ENCODE measurements at places on chromosomes 13 and 19. TPM values are rescaled to one million over a fixed set of nuclear protein-coding genes. Genes with fewer than 3 reads are reported as not detected.

GRCh38 chr19:31340042-31341025 is 8.9 kb downstream of the TSHZ3 start:
- H3K4me1 ChIP-seq = peaks cover 29% of the 10 kb centered on the region
- H3K36me3 ChIP-seq = no peaks in the 10 kb centered on the region
- DNase-seq = peak; percentile 29

DNA sequence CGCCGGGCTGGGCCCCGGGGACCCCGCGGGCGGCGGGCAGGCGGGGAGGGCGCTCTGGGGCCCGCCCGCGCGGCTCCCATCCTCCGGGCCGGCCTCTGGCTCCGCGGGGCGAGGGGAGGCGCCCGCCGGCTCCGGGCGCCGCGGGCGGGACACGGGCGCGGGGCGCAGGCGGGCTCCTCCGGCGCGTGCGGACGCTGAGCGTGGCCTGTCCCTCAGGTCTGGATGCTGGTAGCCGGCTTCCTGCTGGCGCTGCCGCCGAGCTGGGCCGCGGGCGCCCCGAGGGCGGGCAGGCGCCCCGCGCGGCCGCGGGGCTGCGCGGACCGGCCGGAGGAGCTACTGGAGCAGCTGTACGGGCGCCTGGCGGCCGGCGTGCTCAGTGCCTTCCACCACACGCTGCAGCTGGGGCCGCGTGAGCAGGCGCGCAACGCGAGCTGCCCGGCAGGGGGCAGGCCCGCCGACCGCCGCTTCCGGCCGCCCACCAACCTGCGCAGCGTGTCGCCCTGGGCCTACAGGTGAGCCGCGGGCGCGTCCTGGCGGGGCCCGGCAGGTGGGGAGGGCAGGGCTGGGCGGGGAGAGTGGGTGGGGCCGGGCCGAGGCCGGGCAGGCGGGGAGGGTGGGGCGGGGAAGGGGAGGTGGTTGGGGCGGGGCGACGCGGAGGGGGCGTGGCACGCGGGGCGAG is 420 bp downstream of the IL17D start:
- H3K4me1 ChIP-seq = peaks cover 13% of the 10 kb centered on the region
- H3K4me3 ChIP-seq = peak overlapping the region; percentile 58
- H3K27me3 ChIP-seq = peaks cover 21% of the 10 kb centered on the region
- H3K27ac ChIP-seq = no peak overlapping the region
- H3K36me3 ChIP-seq = no peaks in the 10 kb centered on the region

- peak; percentile 89 for DNase-seq
- peaks cover 3% of the 10 kb centered on the region for H3K27me3 ChIP-seq
- H3K4me1 ChIP-seq = peaks cover 9% of the 10 kb centered on the region
- H3K36me3 ChIP-seq = no peaks in the 10 kb centered on the region
- peak within 1 kb of the TSS; percentile 82 for H3K27ac ChIP-seq
Observed at GRCh38 chr19:12035220-12036172, at the start of gene ZNF433. Gene ZNF433 (minus strand): TSS chr19:12035679. CDS start chr19:12035539, 140 bp downstream.

OLFM4 gene
- not detected for total RNA-seq

DNA sequence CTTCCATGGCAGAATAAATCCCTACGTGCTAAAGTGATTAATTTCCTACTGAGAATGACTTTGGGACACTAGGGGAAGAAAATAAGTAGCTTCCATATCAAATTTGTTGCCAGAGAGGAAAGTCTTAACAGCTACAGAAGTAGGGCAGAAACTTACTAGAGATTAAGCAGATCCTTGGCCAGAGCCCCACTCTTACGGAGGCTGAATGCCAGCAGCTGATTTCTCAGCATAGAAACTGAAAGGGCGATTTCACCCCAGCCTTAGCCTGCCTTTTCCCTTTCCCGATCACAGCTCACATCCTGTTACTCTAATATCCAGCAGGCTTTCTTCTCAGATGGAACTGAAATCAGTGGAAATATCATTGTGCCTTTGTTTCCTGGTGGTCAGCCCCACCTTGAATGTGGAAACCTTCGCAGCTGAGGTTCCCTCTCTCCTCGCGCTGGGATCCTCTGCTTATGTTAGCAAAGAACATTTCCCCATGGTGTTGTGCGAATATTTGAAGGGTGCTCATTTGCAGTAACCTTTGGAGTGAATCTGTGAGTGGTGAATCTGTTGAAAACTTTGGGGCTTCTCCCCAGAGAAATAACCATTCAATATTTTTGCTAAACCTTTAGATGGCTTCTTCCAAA is 8.4 kb downstream of the FAM124A start:
- peaks cover 28% of the 10 kb centered on the region for H3K27me3 ChIP-seq
- no peak overlapping the region for H3K4me3 ChIP-seq
- H3K4me1 ChIP-seq = no peaks in the 10 kb centered on the region
- no peaks in the 10 kb centered on the region for H3K36me3 ChIP-seq
- no peak overlapping the region for H3K27ac ChIP-seq
- no peak for DNase-seq

GRCh38 chr13:109785141-109785891 is 1.1 kb downstream of the IRS2 start:
- no peaks in the 10 kb centered on the region for H3K27me3 ChIP-seq
- peak; percentile 72 for DNase-seq
- H3K4me3 ChIP-seq = peak overlapping the region; percentile 49
- peaks cover 24% of the 10 kb centered on the region for H3K4me1 ChIP-seq

- no peak overlapping the region for H3K27ac ChIP-seq
- peaks cover 17% of the 10 kb centered on the region for H3K27me3 ChIP-seq
- no peaks in the 10 kb centered on the region for H3K4me1 ChIP-seq
Observed at GRCh38 chr19:55766466-55766865, 2.5 kb upstream of the RFPL4AL1 start.

- H3K36me3 ChIP-seq = no peaks in the 10 kb centered on the region
- no peak overlapping the region for H3K27ac ChIP-seq
- DNase-seq = no peak
- H3K4me3 ChIP-seq = no peak overlapping the region
Observed at GRCh38 chr19:29278716-29279115, 65.8 kb upstream of the UQCRFS1 start.

WTIP gene
- 1.0 TPM for total RNA-seq

DNA sequence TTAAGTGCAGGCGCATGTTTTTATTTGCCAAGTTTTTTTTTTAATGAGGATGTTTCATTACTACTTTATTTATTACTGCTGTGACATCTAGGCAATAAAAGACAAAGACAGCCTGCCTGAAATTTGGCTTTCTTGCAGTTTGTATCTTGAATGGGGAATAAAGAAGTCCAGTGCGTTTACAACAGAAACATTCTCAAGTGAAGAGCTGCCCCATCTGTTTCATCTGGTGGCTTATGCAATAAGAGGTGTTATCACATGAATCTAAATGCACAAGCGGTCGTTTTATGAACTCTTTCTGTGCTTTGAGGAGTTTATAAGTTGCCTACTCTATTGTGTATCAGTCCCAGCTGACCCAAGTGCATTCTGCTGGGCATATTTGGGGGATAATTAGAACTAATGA is 12.6 kb upstream of the MAB21L1 start:
- H3K36me3 ChIP-seq = no peaks in the 10 kb centered on the region
- no peak for DNase-seq
- no peak overlapping the region for H3K27ac ChIP-seq
- H3K27me3 ChIP-seq = peaks cover 2% of the 10 kb centered on the region
- no peak overlapping the region for H3K4me3 ChIP-seq

DNA sequence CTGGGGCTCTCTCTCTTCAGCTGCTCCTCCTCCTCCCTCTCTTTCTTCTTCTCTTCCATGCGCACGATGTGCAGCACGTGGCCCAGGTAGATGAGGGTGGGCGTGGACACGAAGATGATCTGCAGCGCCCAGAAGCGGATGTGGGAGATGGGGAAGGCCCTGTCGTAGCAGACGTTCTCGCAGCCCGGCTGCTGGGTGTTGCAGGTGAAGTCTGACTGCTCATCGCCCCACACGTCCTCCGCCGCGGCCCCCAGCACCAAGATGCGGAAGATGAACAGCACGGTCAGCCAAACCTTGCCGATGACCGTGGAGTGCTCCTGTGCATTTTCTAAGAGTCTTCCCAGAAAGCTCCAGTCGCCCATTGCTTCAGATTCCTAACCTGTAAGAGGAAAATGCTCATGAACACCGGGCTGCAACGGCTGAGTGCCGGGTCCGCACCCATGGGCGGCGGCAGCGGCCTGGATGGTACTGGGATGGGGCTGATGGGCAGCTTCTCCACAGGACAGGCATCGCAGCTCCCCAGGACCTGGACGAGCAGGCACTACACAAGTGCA is 17.8 kb downstream of the GJA3 start:
- H3K27ac ChIP-seq = no peak overlapping the region
- H3K4me1 ChIP-seq = no peaks in the 10 kb centered on the region
- no peak for DNase-seq
- H3K36me3 ChIP-seq = no peaks in the 10 kb centered on the region
- peaks cover 38% of the 10 kb centered on the region for H3K27me3 ChIP-seq

GRCh38 chr19:47469363-47469700 is 2.4 kb downstream of the SLC8A2 start:
- no peak overlapping the region for H3K4me3 ChIP-seq
- no peaks in the 10 kb centered on the region for H3K36me3 ChIP-seq
- DNase-seq = no peak
- H3K27me3 ChIP-seq = peaks cover 49% of the 10 kb centered on the region
- peaks cover 14% of the 10 kb centered on the region for H3K4me1 ChIP-seq
- no peak overlapping the region for H3K27ac ChIP-seq

DNA sequence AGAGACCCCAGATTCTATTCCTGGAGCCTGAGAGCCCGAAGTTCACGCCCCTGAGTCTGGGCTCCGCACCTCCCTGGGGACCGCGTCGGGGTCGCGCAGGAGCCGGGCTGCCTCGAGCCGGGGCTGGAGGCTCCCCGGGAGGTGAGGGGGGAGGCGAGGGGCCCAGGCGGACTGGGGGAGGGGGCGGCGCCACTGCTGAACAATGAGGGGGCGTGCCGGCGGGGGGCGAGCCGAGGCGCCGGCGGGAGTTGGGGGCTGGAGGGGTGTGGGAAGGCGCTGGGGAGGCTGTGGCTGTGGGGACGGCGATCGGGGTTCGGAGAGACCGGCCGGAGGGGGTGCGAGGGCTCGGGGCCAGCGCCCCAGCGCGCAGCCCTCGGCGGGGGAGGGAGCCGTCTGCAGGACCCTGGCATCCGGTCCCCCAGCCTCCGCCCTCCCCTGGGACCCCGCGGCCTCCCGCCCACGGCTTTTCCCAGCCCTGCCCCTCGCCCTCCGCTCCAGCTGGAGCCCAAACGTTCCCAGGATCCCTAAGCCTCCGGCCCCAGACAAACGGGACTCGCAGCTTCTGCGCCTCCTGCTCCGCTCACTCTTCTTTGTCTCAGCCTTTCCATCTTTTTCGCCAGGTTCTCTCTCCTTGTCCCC is 922 bp downstream of the PLEKHG2 start:
- peaks cover 27% of the 10 kb centered on the region for H3K36me3 ChIP-seq
- H3K4me3 ChIP-seq = peak overlapping the region; percentile 73
- peak overlapping the region; percentile 92 for H3K27ac ChIP-seq
- peak; percentile 53 for DNase-seq

DNA sequence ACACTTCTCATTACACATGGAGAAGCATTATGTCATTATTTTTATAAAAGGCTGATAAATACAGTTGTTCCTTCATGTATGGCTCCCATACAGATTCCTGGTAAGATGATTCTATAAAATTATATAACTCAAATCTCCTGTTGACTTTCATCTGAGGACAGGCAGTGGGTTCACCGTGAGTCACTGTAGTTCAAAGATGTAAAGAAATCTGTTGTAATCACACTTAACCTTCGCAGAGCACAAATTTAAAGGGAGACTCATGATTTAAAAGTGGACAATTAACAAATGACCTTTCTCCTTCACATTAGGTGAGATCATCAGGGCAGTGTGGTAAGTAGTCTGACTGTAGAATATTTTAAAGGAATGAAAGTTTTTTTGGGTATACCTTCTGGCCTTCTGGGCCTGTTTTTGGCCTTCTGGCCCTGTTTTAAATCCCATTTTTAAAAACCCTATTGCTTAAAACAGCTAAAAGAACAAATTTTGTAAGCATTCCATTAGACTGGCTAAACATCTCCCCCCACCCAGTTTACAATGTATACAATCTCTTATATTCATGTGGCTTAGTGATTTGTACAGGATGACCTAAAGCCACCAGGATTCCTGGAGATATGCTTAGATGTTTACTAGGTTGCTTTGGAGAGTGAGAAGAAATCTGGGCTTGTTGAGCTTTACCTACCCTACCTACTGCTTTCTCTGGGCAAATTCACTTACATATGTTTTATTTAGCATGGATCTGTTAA is 171.2 kb downstream of the ITGBL1 start:
- DNase-seq = no peak
- no peaks in the 10 kb centered on the region for H3K36me3 ChIP-seq
- no peak overlapping the region for H3K4me3 ChIP-seq
- peaks cover 42% of the 10 kb centered on the region for H3K4me1 ChIP-seq
- no peak overlapping the region for H3K27ac ChIP-seq

ZNF709 gene
- total RNA-seq = 1.7 TPM

KIR2DL3 gene
- not detected for total RNA-seq

GRCh38 chr19:7636691-7637373 is at the start of gene STXBP2:
Gene STXBP2 (plus strand): TSS chr19:7637110. CDS start chr19:7637150, 40 bp downstream.
- peak within 1 kb of the TSS; percentile 86 for H3K27ac ChIP-seq
- no peaks in the 10 kb centered on the region for H3K27me3 ChIP-seq
- peaks cover 22% of the 10 kb centered on the region for H3K4me1 ChIP-seq
- H3K4me3 ChIP-seq = peak within 1 kb of the TSS; percentile 78
- peak; percentile 96 for DNase-seq

GRCh38 chr19:47190167-47190727 is 40.8 kb downstream of the BBC3 start:
- peak overlapping the region; percentile 48 for H3K4me3 ChIP-seq
- H3K27me3 ChIP-seq = no peaks in the 10 kb centered on the region
- H3K4me1 ChIP-seq = peaks cover 71% of the 10 kb centered on the region
- peak; percentile 84 for DNase-seq
- peak overlapping the region; percentile 84 for H3K27ac ChIP-seq

GRCh38 chr13:112154301-112155060 is 87.5 kb downstream of the SOX1 start:
- DNase-seq = no peak
- H3K36me3 ChIP-seq = no peaks in the 10 kb centered on the region
- no peak overlapping the region for H3K4me3 ChIP-seq
- H3K27me3 ChIP-seq = peaks cover 5% of the 10 kb centered on the region
- H3K4me1 ChIP-seq = no peaks in the 10 kb centered on the region
- H3K27ac ChIP-seq = no peak overlapping the region

GRCh38 chr13:46605076-46605824 is 52.3 kb downstream of the LRCH1 start:
- H3K27me3 ChIP-seq = no peaks in the 10 kb centered on the region
- no peak overlapping the region for H3K27ac ChIP-seq
- no peak for DNase-seq

GRCh38 chr13:103931331-103931845 is 865.2 kb upstream of the SLC10A2 start:
- no peak overlapping the region for H3K27ac ChIP-seq
- H3K27me3 ChIP-seq = no peaks in the 10 kb centered on the region
- no peak for DNase-seq
- no peaks in the 10 kb centered on the region for H3K36me3 ChIP-seq

DNA sequence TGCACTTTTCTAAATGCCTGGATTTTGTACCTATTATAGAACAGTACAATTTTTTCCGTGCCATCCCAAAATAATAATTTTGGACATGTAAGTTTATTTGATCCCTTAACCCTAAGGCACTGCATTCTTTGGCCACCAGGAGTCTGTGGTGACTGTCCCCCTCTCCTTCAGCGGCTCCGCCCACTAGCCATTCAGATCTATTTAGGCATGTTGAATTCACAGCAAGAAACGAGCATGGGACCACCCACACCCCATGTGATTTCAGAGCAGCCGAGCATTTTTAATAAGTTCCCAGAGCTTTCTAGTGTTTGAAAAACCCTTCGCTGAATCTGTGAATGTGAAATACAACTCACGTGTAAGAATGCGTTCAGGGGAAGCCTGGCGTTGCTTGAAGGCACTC is 567.5 kb downstream of the MYO16 start:
- H3K27me3 ChIP-seq = peaks cover 14% of the 10 kb centered on the region
- DNase-seq = no peak
- H3K4me1 ChIP-seq = no peaks in the 10 kb centered on the region
- no peak overlapping the region for H3K4me3 ChIP-seq
- H3K27ac ChIP-seq = no peak overlapping the region

KLHL1 gene
- not detected for total RNA-seq

COMP gene
- not detected for total RNA-seq

FGF9 gene
- total RNA-seq = not detected

CRTC1 gene
- 9.7 TPM for total RNA-seq

MEIOSIN gene
- total RNA-seq = not detected

All from activated CD4-positive, alpha-beta T cell treated with anti-CD3 and anti-CD28 coated beads for 36 hours (primary cell).